ENCODE measurements at places on chromosomes 7 and 10.

- DNase-seq, result no peak
Observed at GRCh38 chr10:80154978-80155695, 22.6 kb downstream of the PLAC9 start.

DNA sequence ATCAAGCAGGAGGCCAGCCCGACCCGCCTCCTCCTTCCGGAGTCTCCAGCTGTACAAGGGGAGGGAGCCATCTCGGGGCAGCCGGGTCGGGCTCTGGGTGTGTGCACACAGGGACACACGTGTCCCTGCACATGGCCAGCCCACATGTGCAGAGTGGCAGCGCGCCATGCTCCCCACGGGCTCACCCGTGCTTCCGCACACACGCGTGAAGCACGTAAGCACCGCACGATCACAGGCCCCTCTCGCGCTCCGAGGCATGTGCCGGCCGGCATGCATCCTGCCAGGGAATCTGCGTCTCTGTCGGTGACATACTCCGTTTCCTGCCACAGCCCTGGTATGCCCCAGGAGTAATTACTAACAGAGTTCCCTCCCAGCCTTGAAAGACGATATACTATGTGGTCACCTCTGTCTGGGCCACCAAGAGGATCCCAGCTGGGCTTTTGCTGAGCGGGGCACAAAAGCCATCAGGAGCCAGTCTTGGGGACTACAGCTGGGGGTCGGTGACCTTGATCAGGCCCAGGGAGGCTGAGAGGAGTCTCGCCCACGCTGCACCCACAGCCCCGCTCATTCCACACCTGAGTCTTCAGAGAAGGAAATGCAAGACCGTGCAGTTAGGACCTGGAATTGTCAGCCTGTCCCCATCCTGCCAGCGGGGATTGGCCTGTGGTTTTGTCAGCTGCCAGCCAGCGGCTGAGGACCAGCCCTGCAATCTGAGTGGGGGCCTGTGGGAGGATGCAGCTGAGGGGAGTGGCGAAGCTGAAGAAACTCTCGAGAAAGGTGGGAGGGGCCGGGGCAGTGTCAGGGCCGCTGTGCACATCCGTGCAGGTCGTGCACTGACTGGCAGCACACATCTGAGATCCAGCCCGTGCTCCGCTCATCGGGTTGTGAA lies 11.0 kb upstream of the LFNG start:
- DNase-seq, result no peak

- no peak for DNase-seq
Observed at GRCh38 chr7:40865441-40866233, 730.8 kb downstream of the SUGCT start.

DNA sequence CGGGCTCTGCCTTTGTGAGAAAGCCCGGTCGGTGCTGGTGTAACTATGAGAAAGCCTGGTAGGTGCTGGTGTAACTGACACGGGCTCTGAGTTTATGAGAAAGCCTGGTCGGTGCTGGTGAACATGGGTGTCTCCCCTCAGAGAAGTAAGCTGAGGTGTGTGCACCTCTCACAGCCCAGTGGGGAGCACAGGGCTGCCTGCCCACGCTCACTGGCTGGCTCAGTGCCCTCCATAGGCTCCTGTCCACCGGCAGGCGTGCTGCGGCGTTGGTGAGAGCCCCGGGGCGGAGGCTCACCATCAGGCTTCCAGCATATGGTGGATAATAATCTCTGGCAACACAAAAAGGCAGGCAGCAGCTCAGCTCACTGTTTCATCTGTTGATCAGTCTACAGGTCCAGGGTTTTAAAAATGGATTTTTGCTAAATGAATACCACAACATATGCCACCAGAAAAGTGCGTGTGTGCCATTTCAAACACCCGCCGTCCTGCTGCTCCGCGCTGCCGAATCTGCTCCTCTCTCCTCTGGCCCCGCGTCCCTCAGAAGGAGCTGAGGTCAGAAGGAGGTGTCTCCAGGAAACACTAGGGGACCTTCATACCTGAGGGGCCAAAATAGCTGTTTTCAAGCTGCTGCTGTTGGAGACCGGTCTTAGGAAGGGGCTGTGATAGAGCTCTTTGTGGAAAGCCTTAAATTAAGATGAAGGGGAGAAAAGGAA lies 365.7 kb downstream of the DNAJB6 start:
- no peak for DNase-seq

DNA sequence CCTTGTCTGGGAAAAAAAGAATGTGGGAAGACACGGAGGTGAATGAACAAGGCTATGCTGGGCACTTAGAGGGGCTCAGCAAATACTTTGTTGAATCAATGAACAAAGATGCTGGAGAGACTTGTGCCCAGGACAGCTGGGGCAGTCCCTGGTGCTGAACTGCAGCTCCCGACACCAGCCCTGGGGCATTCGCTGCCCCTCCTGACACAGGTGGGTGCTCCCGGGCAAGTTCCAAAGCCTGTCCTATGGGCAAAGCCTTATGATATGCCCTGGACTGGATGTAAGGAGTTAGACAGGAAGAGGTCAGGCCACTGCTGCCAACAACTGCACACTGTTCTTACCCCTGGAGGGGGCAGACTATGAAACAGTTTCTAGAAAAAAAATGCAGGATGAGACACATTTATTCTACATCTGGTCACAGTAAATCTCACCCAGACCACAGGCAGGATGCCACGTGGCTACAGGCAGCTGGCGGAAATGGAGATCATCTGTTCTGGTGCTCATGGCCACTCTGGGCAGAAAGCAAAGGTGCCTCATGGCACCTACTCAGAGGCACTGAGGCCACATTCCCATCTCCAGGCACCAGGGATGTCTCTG lies 21.9 kb upstream of the FRAT2 start:
- DNase-seq, result no peak

DNA sequence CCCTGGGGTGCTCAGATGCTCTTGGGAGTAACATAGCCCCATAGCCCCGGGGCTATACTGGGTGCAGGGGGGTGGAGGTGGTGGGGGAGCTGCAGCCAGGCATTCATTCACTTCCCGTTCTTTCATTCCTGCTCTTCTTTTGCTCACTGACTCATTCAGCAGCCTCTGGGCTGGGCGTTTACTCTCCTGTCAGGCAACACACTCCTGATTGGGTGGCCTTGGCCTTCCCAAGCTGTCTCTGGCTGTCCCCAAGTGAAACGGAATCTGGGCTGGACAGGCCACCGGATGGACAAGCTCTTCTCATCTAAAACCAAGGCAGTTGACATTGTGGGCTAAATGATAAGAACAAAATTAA lies 34.6 kb downstream of the CHST3 start:
- DNase-seq, result no peak

DNA sequence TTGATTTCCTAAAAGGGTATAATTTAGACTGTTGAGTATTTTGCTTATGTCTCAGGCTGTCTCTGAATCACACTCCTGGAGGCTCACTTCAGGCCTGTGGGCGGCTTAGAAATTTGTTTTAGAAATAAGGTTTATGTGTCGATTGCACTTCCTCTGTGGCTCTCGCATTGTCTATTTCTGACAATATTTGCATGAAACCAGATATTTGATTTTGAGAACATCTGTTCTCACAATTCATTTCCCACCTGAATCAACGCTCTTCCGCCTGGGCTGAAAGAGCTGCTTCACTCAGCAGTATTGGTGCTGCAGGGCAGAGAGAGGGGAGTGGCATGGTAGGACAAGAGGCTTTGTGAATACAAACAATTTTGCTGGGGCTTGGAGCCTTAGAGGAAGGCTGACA lies 262.0 kb downstream of the ADRA2A start:
- DNase-seq, result no peak

GRCh38 chr7:94510582-94511496 lies 1.2 kb downstream of the CASD1 start:
- DNase-seq, result peak; percentile 25

DNA sequence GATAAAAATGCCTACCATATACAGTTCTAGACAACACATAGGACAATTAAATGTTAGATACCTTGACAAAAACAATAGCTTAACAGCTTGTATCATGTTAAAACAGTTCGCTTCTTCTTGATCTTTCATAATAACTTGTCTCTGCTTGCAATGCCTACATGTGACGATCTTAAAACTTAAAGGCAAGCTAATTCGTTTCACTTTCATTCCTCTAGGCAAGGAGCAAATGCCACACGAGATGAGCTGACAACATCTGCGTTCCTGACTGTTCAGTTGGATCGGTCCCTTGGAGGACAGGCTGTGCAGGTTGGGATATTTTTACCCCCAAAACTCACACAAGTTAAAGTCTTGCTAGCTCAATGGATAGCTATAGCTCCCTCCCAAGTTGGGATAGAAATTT lies 51.6 kb upstream of the ARL4A start:
- no peak for DNase-seq

All from hippocampal formation (tissue), 2 donors.